ENCODE measurements at places on chromosomes 3 and 15. TPM values are rescaled to one million over a fixed set of nuclear protein-coding genes. Genes with fewer than 3 reads are reported as not detected.
A peak's percentile ranks its signal among the peaks of the same experiment; 100 is the strongest.

GRCh38 chr15:33608714-33609113, 297.9 kb downstream of the RYR3 start:
- no peaks in the 10 kb centered on the region for H3K36me3 ChIP-seq
- H3K27me3 ChIP-seq, result no peaks in the 10 kb centered on the region
- no peak for DNase-seq
- H3K4me1 ChIP-seq, result no peaks in the 10 kb centered on the region
- H3K27ac ChIP-seq, result no peak overlapping the region

GRCh38 chr15:39908186-39908585, 11.9 kb downstream of the GPR176 start:
- H3K4me3 ChIP-seq, result no peak overlapping the region
- no peak overlapping the region for H3K27ac ChIP-seq
- DNase-seq, result no peak
- no peaks in the 10 kb centered on the region for H3K27me3 ChIP-seq
- no peaks in the 10 kb centered on the region for H3K36me3 ChIP-seq

GRCh38 chr3:31980530-31981205, 394 bp downstream of the OSBPL10 start:
- no peaks in the 10 kb centered on the region for H3K27me3 ChIP-seq
- H3K27ac ChIP-seq, result peak overlapping the region; percentile 90

The EFHB gene
- 0.68 TPM for total RNA-seq

The AADACL2 gene
- total RNA-seq, result not detected

All from transverse colon (tissue), 4 donors.